ENCODE measurements at places on chromosomes 1 and 21.

DNA sequence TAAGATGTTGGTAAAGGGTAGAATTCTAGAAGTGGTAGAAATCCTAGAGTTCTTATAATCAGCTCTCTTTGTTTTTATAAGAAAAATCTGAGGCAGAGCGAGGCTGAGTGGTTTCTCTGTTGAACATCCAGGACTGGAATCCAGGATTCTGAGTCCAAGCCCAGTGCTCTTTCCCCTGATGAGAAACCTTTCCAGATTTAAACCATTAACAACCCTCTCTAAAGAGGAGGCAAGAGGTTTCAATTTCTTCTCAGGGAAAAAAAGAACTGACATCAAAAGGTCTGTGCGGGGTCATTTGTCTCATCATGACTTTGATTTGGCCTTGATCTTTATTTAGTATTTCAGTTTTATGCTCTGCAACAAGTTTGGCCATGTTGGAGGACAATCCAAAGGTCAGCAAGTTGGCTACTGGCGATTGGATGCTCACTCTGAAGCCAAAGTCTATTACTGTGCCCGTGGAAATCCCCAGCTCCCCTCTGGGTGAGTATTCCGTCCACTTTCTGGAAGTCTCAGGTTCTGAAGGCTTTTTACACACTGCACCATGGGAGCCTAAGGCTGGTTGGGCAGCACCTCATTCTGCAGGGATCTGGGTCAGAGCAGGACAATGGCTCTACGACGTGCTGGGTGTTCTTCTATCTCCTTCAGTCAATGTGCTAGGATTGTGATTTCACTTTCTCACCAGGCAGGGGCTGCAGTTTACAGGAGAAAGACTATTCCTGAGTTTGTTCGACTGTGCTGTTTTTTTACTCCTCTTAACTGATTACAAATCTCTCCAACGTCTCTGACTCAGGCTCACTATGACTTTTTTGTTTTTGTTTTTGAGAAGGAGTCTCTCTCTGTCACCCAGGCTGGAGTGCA is 18.9 kb upstream of the CCT8 start:
- no peak for DNase-seq

DNA sequence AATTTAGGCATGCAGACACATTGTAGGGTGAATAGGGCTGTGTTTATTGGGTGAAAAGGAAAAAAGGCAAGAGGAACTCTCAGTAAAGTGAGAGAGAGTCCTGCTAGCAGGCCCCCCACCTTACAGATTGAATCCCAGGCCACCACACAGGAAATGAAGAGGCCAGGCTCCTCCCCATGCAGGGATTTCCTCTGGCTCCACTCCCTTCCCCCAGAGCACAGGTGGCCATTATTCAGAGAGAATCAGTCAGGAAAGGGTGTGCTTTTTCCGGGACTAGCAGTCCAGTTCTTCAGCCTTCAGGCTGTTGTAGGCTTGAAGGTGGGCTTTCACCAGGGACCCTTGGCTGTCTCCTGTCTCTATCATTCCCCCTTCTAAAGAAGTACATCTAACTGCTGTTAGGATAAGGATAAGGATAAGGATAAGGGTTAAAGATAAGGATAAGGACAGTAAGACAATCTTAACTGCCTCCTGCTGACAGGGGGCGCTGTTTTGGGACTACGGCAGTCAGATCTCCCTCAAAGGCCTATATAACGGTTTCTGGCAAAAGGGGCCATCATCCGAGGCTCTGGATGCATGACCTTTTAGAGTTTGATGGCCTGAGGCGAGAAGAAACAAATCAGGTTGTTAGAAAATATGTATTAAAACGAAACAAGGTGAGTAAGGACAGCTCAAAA is 26.3 kb downstream of the ZNF648 start:
- DNase-seq = no peak

- no peak for DNase-seq
Observed at GRCh38 chr1:40507973-40508372, 594 bp upstream of the EXO5 start.

GRCh38 chr21:44344541-44345183 is 5.5 kb upstream of the CFAP410 start:
- DNase-seq = no peak

DNA sequence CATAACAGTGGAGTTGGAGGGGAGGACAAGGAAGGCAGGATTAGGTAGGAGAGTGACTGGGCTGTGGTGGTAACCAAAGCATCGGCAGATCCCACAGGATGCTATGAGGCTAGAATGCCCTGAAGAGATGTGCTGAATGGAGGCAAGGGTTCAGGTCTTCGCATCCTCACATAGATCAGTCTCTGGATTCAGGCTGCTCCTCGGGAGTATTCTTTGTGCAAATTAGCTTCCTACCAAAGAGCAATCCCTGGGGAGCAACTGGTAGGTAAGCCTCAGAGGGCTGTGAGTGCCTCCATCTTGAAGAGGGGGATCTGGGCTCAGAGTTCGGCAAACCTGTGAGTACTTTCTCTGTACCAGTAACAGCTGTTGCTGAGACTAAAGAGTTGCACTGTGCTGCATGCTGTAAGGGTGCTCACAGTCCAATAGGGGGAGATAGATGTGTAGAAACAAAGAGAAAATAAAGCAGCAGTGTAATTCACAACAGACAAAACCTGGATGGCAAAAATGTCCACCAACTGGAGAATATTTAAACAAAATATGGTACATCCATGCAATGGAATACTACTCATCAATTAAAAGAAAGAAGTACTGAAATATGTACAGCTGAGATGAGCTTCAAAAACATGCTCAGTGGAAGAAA is 322.4 kb upstream of the DEPDC1 start:
- no peak for DNase-seq

DNA sequence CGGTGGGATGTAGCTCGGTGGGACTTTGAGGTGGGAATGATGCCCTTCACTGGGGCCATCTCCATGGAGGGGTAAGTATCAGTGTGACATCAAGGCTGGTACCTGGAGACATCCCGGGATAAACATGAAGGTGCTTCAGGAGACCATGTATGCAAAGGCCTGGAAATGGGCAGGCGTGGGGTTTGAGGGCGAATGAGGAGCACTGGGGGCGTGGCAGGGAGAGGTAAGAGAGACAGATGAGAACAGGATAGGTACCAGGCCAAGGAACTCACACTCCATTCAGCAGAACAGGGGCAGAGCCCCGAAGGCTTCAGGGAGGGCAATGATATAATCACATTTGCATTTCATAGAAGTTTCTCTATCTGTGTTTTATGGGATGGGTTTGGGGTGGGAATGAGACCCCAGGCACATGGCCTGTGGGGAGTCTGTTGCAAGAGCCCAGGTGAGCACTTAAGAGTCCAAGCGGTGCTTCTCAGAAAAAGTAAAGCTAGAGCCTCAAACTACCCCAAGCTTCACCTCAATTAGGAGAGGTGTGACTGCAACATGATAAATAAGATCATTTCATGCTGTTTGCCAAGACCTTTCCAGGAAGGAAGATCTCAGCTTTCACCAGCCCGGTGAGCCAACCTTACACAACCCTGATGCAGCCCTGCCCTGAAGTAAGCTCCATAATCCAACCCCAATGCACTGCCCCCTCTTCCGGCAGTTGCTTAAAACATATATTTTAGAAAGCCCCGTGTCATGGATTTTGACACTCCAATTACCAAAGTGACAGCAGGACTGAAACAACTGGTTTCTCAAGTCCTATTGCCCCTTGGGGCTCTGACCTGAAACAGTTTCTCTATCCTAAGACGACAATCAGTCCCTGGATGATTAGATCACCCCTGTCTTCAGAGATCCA is 7.4 kb downstream of the S100A9 start:
- DNase-seq = no peak

DNA sequence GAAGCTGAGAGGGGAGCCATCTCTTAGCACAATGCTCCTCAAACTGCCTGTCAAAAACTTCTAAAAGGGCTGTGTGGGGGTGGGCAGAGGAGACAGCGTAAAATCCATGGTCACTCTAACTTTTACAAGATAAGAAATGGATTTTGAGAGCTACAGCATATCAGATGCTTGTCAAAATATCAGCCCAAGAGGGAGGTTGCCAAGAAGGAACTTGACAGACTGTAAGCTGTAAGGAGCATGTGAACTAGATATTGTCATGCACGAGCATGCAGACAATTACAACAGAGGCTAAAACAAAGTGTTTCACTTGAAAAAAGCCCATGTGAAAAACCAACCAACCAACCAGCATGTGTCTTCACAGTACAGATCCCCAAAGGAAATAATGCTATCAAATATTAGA is 107.3 kb upstream of the B3GALT2 start:
- DNase-seq = no peak

All from left cardiac atrium (tissue), 4 donors.